ENCODE measurements at places on chromosomes 5 and 9. TPM values are rescaled to one million over a fixed set of nuclear protein-coding genes. Genes with fewer than 3 reads are reported as not detected.

DNAJC21 gene
- 83.9 TPM for total RNA-seq

SLC6A19 gene
- total RNA-seq = not detected

PLAC8L1 gene
- total RNA-seq = 0.88 TPM

ZFP2 gene
- 0.50 TPM for total RNA-seq

CCL28 gene
- 18.9 TPM for total RNA-seq

ZFP37 gene
- total RNA-seq = 1.7 TPM

PCYOX1L gene
- total RNA-seq = 19.7 TPM

CTSL gene
- total RNA-seq = 5.2 TPM

NRG2 gene
- 0.06 TPM for total RNA-seq

SPINK7 gene
- not detected for total RNA-seq

SV2C gene
- 0.88 TPM for total RNA-seq

GABRP gene
- total RNA-seq = not detected

ANAPC2 gene
- total RNA-seq = 68.3 TPM
